Activated CD4-positive, alpha-beta T cell treated with anti-CD3 and anti-CD28 coated beads, Interleukin-2, amount 50 U/mL, for 24 hours (primary cell): ENCODE measurements at places on chromosomes 4 and X.

- DNase-seq: no peak
These were observed 9.6 kb upstream of the MEPE start for GRCh38 chr4:87823200-87823599.

DNA sequence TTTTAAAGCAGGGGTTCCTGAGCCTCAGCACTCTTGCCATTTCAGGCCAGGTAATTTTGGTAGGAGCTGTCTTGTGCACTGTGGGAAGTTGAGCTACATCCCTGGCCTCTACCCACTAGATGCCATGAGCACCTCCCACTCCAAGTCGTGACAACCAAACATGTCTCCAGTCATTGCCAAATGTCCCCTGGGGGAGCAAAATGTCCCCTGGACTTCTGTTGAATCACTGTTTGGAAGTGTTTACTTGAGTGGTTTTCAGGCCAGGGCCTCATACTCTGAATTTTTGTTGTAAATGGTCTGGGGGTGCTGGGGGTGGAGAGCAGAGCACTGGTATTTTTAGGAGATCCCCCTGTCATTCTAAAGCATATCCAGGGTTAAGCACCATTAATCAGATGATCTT is 3.2 kb downstream of the PDK3 start:
- no peak for DNase-seq

- no peak for DNase-seq
These were observed 32.1 kb upstream of the BEND2 start for GRCh38 chrX:18252644-18253359.

DNA sequence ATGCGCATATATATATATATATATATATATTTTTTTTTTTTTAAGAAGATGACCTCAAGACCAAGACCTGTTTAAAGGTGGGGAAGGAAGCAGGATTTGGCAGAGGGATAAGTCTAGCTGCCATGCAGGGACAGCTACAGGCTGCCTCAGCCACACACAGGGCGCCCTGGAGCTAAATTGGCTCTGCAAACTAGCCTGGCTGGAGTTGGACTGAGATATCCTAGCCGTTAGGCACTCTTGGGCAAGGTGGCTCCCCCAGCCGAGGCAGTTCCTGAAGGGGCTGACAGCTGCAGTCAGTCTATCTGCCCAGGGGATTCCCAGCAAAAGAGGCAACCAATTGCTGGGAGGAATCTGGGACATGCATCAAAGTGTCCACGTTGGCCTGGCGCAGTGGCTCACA is 21.9 kb downstream of the TRIML1 start:
- DNase-seq: no peak

- no peak for DNase-seq
These were observed 219.0 kb upstream of the PSAPL1 start for GRCh38 chr4:7653510-7654369.

DNA sequence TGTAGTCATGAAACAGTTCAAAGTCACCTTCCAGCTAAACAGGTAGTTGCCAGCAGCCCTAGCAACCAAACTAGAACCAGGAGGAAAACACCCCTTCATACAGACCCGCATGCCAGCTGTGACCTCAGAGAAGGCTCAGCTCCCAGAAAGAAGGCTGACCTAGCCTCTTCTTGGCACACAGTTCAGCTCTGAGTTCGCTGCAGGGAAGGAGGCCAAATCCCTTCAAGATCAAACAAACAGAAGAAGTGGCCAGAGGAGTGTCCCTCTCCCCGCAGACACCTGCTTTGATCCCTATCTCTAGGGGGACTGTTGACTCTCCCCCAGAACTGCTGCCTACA is 56.0 kb downstream of the HADH start:
- no peak for DNase-seq

DNA sequence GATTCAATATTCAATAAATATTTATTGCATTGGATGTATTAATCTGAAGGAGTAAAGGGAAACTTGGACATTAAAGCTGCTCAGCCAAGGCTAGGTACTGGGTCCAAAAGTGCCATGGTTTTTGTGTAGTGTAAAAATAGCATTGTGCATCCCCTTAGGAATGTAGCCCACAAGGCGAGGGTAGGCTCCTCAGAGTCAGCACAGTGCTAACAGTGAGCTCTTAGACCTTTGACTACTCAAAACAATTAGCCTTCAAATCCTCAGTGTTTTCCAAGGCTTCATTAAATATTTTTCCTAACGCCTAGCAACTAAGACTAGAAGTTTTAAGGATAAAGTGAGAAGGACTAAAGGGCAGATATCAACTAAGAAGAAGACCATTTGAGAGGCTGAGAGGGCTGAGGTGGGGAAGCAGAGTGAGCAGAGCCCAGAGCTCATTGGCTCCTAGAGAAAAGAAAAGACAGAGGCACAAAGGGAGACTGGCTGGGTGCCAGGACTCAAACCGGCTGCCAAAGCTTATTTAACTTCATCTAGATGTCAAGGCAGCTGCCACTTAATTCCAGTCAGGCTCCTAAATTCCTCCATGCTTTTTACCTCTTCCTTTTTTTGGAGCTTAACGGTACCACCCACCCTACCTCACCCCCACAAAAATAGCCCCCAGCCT is 17.0 kb downstream of the PRKG2 start:
- no peak for DNase-seq

DNA sequence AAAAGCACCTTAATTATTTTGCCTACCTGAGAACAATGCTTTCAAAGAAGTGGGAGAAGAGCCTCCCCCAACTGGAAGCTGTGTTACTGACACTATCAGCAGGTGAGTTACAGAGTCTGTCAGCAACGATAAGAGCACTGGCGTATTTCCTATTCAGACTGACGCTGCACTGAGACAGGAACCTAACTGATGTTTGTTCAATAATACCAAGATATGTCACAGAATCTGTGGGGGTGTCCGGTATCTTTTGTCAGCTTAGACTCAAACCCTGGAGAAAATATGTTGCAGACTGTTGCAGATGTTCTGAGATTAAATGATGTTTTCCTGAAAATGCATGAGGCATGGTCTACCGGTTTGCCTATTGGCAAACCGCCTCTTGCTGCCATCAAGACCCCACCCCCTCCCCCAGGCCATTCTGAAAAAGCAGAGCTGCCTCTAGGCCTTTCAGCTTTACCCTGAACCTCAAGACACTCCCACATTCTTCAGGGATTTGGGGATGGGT is 115.2 kb upstream of the KIT start:
- no peak for DNase-seq

- no peak for DNase-seq
These were observed 114.6 kb upstream of the FAT1 start for GRCh38 chr4:186838295-186838694.
